ENCODE measurements at places on chromosomes 3 and 15.

DNA sequence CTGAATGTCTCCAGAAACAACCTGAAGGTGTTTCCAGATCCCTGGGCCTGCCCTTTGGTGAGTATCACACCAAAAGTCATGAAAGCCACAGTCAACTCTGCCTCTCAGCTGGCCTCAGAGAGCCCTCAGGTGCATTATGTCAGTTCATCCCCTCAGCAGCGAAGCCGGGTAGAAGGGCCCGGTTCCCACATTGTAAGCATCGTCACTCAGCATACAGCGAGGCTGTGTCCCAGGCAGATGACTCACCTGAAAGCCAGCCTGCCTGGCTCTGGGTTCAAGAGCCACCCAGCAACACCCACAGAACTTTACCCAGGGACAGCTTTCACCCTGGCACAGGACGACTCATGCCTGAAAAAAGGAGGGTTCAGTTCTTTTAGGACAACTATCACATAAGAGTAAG is 91.6 kb downstream of the LRRK1 start:
- no peak for DNase-seq

- no peak for DNase-seq
Measured at GRCh38 chr3:144039661-144040060, 68.0 kb downstream of the DIPK2A start.

- DNase-seq: no peak
Measured at GRCh38 chr3:56854856-56855611, 53.3 kb upstream of the ARHGEF3 start.

DNA sequence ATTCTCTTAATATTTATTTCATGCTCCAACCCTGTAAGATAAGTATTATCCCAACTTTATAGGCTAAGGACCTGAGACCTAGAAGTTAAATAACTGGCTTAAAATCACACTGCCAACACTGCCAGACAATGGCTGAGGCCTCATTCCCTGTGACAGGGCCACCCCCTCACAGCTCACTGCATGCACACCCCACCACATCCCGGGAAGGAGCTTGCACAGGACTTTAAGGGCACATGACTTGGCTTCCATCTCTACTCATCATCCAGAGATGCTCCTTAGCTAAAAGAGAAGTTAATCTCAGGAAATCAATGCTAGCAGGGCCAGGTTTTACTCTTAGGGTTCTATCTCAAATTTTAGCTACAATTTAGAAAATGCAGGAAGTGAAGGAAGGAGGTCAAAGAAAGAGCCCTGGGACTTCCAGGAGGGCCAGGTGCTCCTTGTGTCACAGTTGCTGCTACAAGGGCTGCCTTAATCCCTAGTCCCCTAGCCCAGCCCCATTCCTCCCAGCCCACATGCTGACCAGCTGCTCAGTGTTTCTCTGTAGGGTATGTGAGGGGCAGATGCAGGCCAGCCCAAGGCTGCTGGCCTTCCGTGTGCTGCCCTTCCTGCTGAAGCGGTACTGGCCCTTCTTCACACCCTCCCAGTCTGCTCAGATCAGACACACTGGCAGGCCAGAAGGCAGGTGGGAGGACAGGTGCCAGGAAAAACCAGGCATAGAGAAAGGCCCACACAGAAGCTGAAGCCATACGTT is 53.5 kb downstream of the WWTR1 start:
- no peak for DNase-seq

DNA sequence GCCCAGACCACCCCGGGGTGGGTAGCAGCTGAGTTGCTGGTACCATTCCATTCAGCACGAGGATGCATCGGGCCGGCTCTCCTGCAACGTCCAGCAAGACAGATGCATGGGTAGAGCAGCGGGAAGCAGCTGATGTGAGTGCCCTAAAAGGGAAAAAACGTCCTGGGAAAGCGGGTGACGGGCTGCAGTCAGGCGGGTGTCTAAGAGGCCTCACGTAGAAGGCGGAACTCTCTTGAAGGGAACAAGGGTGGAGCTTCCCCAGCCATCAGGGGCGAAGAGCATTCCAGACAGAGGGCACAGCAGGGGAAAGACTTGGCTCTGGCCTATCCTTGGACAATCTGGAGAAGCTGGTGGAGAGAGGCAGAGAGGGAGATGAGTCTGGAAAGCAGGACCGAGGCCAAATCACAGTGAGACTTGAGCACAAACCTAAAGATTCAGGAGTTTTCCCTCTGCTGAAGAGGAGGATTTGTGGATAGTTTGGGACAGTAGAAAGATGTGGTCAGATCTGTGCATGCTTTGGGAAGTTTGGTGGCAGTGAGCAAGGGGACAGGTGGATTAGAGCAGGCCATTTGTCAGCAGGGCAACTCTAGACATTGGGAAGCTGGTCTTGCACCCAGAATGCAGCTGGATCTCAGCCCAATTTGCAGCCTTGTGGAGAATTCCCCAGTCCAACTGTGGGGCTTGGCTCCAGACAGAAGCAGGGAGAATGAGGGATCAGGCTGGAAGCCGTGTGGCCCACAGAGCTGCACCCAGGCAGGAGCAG is 70.7 kb downstream of the SEMA5B start:
- no peak for DNase-seq

DNA sequence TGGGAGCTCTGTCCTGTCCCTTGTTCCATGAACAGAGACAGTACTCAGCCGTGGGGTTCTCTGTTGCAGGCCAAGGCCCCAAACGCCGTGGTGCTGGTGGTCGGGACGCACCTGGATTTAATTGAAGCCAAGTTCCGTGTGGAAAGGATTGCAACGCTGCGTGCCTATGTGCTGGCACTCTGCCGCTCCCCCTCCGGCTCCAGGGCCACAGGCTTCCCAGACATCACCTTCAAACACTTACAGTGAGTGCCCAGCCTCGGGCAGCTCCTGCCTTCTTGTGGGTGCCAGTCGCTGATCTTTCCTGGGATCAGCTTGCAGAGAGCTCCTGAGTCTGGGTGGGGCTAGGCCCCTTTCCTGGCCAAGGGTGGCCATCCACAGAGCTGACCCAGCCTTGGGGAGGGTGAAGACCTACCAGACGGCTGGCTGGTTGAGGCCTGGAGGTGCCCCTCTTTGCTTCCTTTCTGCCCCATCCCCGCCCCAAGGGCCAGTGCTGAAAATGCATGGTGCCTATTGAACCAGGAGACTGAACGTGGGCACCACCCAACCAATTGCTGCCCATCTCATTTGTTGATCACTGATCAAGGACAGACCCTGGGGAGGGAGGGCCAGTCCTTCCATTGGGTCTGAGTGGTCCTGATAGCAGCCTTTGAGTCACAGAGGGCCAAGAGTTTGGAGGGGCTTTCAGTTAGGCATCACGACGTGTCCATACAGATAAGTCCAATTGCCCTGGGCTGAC is 106.9 kb downstream of the LRRK1 start:
- DNase-seq: no peak

DNA sequence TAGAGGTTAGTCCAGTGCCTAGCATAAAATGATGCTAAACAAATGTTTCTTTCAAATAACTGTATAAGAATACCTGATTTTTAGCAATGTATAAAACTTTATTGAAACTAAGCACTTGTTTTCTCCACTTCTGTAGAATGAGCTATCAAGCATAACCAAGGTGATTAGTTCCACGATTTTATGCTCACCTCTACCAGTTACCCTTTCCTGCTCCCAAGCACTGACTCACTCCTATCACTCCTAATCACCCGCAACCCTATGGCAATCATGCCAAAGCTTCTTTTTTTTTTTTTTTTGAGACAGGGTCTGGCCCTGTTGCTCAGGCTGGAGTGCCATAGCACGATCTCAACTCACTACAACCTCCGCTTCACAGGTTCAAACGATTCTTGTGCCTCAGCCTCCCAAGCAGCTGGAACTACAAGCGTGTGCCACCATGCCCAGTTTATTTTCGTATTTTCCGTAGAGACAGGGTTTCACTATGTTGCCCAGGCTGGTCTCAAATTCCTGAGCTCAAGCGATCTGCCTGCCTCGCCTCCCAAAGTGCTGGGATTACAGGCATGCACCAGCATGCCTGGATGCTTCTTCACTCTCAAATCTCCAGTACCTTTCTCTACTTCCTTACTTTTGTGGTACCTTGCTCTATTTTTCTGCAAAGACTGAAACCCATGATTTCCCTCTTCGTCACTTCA is 3.9 kb downstream of the HSPBAP1 start:
- no peak for DNase-seq

DNA sequence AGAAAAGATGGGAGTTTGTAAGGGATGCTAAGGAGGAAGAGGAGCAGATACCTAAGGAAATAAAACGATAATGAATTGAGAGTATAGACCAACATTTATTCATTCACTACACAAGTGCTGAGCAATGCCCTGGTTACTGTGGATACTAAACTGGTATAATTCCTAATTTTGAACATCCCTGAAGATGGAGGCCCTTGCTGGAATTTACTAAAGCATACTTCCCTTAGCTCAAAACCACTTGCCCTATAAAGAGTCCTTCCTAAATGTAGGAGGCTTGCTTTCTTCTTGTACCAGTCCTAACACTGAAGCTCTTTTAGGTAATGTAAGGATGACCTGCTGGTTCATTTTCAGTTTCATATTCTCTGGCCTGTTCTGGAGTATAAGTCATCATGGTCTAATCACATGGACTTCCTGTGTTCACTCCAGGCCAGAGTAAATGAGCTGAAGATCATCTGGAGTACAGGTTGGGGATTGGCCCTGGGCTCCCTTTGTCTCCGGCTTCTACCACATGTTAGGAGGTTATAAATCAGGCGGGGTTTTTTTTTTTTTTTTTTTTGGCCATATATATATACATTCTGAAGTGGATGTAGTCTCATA is 40.1 kb upstream of the MTMR10 start:
- DNase-seq: no peak

- DNase-seq: no peak
Measured at GRCh38 chr3:72080095-72080494, 295.1 kb upstream of the PROK2 start.

GRCh38 chr15:58678683-58679082 is 70.8 kb downstream of the ADAM10 start:
- DNase-seq: no peak

DNA sequence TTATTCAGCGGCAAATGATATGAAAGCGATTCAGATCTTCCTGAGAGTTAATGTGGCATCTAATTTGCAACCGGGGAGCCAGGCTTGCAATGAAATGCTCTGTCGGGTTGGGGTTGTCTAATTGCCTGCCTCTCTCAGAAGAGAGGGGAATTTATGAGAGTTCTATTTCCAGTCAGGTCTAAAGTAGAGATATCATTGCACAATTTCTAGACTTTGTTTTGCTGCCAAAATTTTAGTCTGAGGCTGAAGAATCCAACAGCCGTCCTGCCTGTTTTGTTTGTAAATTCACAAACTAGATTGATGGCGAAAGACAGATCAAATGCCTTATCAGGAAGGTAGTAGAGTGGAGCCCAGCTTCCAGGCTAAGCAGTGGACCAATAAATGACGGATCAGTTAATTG is 610 bp downstream of the LIPC start:
- no peak for DNase-seq

GRCh38 chr3:178325330-178325729 is 210.9 kb upstream of the KCNMB2 start:
- DNase-seq: no peak

- DNase-seq: no peak
Measured at GRCh38 chr3:58551636-58552180, 14.7 kb upstream of the ACOX2 start.

DNA sequence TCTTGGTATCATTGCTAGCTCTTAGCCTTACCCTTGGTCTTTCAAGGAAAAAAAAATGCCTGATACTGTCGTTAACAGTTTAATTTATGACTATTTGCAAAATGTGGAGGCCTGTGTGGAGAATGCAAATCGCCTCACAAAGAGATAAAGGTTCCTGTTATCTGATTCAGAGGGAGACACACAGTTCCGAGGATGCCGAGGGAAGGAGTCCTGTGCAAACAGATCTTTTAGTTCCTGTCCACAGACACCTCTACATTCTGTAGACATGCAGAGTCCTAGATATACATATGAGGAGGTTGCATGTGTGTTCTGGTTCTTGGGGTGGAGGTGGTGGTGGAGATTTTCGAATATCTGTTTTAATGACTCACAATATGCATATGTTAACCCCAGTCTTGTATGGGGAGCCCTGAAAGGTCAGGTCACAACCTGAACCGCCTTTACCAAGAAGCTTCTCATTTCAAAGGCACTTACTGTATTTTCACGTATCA is 5.7 kb downstream of the NR2F2 start:
- DNase-seq: no peak

DNA sequence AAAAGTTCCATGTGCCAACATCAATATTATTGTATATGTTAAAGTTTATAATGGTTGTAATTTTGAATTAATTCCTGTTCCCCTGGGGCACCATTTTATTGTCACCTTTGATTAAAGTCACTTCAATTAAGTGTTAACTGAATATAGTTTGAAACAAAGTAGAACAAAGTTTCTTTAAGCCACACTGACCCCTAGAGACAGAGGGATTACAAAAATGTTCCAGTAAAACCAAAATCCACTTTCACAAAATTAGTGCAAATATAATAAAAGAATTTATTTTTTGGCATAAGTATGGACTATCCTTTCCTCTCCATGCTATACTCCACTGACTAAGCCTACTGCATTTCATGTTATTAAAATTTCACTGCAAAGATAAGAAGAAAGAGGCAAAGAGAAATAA is 123.9 kb downstream of the ZMAT3 start:
- DNase-seq: no peak

DNA sequence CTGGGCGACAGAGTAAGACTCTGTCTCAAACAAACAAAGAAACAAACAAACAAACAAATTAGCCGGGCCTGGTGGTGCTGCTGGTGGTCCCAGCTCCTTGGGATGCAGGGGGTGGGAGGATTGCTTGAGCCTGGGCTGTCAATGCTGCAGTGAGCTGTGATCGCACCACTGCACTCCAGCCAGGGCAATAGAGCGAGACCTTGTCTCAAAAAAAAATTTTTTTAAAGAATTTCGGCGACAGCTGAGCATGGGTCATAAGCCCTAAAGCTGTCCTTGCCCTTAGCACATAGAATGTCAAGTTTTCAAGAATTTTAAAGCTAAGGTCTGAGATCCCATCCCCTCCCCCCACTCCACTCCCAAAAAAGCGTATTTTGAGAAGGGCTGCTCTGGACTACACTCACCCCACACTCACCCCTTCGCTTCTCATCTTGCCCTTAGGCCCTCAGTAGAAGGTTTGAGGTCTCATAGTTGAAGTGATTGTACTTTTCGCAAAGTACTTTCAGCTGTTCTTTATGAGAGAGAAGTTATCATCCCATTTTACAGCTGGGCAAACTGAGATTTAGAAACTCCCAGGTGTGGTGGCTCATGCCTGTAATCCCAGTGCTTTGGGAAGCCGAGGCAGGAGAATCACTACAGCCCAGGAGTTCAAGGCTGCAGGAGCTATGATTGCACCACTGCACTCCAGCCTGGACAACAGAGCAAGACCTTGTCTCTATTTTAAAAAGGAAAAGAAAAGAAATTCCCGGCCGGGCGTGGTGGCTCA is 34.3 kb upstream of the FLNB start:
- DNase-seq: no peak

DNA sequence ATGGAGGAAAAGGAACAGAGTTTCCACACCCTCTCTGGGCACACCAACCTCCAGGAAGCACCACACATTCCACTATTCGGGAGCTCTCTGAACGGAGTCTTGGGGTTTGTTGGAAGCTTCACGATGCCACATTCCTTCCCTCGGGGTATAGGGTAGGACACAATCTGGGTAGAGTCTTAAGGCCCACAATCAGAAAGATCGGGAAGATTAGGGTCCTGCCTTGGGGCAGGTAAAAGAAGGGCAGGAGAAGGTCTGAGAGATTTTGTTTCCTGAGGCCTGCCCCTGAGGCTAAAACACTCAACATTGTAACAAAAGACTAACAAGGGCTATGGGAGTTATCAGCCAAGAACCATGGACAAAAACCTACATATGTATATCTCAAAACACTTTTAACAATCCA is 89.2 kb upstream of the RAP2B start:
- no peak for DNase-seq

GRCh38 chr3:62817678-62818077 is 57.5 kb downstream of the CADPS start:
- no peak for DNase-seq

- DNase-seq: no peak
Measured at GRCh38 chr15:40366457-40367370, 8.7 kb downstream of the DISP2 start.
